ENCODE measurements at places on chromosomes 1 and 21.

DNA sequence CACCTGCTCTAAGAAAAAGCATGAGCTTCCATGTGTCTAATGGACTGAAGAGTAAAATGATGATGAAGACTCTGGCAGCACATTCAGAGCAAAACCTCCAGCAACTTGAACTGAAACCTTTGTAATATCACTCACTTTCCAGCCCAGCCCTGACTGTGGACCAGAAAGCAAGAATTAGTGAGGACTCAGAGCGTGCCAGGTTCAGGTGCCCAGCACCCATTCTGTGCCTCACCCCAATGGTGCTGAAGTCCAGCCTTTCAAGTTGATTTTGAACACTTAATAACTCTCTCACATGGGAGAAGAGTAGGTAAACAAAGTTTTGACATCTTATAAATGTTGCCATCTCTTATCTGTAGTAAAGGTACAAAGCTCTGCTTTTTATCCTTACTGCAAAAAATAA is 350.0 kb downstream of the KCNH1 start:
- no peak for DNase-seq

DNA sequence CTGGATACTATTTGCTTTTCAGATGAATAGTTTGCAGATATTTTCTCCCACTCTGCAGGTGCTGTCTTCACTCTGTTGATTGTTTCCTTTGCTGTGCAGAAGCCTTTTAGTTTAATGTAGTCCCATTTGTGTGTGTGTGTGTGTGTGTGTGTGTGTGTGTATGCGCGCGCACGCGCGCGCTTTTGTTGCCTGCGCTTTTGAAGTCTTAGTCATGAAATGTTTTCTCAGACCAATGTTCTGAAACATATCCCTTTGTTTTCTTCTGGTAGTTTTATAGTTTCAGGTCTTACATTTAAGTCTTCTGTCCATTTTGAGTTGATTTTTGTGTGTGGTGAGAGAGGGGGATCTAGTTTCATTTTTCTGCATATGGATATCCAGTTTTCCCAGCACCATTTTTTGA is 63.5 kb downstream of the XPR1 start:
- no peak for DNase-seq

DNA sequence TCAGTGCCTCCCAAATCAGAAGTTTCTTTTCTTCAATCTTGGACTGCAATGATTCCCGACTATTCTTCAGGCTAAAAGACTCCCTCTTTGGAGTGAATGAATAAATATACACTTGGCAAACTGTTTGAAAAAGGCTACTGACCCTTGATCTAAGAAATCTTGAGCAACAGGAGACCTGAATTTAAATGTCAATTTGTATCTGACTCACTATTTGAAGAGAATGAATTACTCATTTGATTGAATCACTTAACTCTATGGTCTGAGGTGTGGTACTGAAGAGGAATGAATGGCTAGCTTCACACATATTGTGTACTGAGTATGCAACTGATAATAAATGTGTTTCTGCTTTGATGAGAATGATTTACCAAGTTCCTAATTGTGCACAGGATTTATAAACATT is 4.6 kb upstream of the SMG7 start:
- peak; percentile 21 for DNase-seq

DNA sequence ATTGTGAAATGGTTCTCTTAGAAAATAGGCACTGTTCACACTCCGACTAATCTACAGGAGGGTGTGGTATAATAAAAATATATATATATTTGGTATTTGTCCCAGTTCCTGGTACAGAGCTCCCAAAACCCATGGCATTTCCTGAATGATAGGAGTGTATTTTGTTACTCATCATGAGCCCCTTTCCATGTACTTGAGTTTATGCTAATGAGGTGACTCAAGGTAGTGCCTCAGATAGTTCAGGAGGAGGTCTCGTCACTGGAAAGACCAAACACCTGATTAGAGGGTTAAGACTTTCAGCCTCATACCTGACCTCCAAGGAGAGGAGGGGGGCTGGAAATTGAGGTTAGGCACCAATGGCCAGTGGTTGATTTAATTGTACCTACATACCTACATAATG is 57.9 kb downstream of the TTC3 start:
- DNase-seq = no peak

- DNase-seq = no peak
Measured at GRCh38 chr1:206854401-206855129, 10.9 kb upstream of the IL20 start.
